Right atrium auricular region (tissue), 2 donors: ENCODE measurements at places on chromosomes 2 and 18. TPM values are rescaled to one million over a fixed set of nuclear protein-coding genes. Genes with fewer than 3 reads are reported as not detected.

Gene PPP1R1C
- 14.5 TPM for total RNA-seq

Gene PECR
- total RNA-seq = 2.0 TPM

Gene GPBAR1
- 10.7 TPM for total RNA-seq

DNA sequence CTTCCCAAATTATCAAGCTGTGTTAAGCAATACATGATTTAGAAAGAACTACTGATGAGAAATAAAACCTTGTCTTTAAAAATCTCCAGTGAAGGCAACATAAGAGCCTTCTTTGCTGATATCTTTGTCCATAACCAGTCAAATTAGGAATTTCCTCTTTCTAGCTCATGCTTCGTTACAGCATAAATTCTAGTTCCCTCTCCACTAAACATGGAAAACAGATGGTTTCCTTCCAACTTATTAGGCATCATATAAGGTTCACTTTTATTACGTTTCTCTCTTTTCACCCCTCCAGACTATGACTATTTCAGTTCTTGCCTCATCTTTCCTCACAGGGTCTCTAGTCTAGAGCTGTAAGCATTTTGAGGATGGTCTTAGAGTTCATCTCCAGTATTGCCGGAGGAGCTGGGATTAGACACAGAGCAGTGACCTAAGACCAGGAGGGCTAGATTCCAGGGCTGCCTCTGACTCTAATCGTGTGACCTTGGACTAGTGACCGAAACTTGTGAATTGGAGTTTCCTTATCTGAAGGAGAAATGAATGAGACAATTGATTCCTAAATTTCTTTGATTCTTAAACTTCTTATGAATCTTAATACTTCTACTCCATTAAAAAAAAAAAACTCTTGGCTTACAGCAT, 195.5 kb upstream of the APCDD1 start:
- H3K27ac ChIP-seq = no peak overlapping the region
- peak; percentile 44 for DNase-seq
- H3K4me1 ChIP-seq = no peaks in the 10 kb centered on the region
- H3K4me3 ChIP-seq = no peak overlapping the region
- H3K36me3 ChIP-seq = no peaks in the 10 kb centered on the region

- DNase-seq = no peak
- no peaks in the 10 kb centered on the region for H3K4me1 ChIP-seq
- H3K4me3 ChIP-seq = no peak overlapping the region
- no peak overlapping the region for H3K27ac ChIP-seq
- no peaks in the 10 kb centered on the region for H3K36me3 ChIP-seq
These were observed 298.4 kb upstream of the ZNF521 start for GRCh38 chr18:25650201-25650941.

DNA sequence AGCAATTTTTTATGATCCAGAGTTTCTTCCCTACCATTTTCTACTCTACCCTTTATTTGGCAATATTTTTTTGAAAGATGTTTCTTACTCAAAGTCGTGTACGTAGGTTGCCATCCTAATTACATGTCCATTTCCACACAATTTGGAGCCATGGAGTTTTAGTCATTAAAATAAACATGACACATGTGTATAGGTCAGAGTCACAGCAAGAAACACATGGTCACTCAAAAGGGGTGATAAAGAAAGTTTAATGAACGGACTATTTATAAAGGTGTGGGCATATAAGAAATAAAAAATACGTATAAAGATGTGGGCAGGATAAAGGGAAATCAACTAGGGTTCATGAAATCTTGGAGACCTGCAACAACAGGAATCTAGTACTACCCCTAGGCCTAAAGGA, 138.9 kb downstream of the SLC4A10 start:
- no peak for DNase-seq
- H3K27ac ChIP-seq = no peak overlapping the region
- no peaks in the 10 kb centered on the region for H3K36me3 ChIP-seq
- no peaks in the 10 kb centered on the region for H3K27me3 ChIP-seq

DNA sequence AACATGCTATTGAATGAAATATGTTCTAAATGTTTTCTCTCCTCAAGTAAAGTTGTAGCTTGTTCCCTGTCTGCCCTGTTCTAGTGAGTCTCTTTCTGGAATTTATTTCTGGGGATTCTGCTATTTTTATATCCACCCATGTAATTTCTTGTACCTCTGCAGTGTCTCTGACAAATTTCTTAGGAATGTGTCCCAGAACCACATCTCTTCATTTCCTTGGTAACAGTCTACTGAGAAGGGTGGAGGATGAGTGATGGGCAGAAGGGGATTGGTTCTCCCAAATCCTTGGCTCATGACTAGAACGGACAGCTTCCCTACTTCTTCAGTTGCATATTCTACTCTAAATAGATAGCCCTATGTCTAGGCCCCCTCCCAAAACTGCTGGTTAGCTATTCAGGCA, 490.6 kb upstream of the LINC00305 start:
- no peaks in the 10 kb centered on the region for H3K4me1 ChIP-seq
- no peak overlapping the region for H3K4me3 ChIP-seq
- DNase-seq = no peak
- no peak overlapping the region for H3K27ac ChIP-seq
- no peaks in the 10 kb centered on the region for H3K36me3 ChIP-seq

DNA sequence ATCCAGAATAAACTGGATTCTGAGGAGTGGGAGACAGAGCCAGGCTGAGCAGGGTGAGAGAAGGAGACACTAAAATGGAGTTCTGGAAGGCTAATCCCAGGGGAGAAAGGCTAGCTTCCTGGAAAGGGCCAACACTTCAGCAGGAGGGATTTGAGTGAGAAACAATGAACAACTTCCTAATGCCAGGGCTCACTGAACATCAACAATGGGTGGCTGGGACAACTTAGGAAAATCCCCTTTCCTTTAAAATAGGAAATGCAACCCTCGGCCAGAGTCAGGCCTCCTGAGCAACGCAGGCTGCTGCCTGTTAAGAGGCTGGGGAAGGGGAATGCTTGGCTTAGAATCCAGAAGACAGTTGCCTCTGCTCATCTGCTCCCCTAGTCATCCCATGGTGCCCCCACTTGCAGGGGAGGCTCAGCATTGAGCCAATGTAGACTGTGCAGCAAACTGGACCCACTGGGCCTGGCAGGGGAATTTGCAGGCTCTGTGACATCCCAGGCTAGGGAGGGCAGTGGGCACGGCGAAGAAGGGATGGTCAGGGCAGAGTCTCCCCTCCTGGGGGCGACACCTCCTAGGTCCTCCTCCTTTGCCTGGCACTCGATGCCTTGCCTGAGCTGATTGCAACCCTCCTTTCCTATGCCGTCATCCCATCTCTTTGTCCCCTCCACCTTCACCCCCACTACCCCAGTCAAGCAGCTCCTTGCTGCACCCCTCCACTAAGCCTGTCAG, 182.5 kb downstream of the TNS1 start:
- H3K4me1 ChIP-seq = no peaks in the 10 kb centered on the region
- DNase-seq = no peak
- H3K4me3 ChIP-seq = no peak overlapping the region
- peak overlapping the region; percentile 23 for H3K27ac ChIP-seq

DNA sequence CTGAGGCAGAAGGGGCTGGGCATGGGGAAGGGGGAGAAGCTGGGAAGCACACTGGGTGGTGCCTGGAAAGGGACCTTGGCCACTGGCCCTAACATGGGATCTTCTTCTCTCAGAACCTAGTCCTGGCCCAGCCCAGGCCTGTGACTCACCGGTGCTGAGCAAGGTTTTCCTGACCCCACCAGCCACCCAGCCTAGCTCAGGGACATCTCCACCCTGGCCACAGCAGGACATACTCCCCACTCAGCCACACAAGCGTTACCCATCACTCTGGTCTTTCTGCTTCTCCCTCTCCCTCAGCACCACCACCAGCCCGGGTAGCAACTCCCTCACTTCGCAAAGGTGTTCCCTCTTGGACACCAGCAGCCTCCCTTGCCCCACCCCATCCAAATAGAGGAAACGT, 22.8 kb downstream of the TNS1 start:
- H3K4me3 ChIP-seq = no peak overlapping the region
- peak; percentile 84 for DNase-seq
- no peaks in the 10 kb centered on the region for H3K4me1 ChIP-seq
- H3K27ac ChIP-seq = peak overlapping the region; percentile 82

GRCh38 chr2:85231468-85231805, 96.4 kb downstream of the TGOLN2 start:
- no peaks in the 10 kb centered on the region for H3K27me3 ChIP-seq
- no peaks in the 10 kb centered on the region for H3K36me3 ChIP-seq
- no peak overlapping the region for H3K4me3 ChIP-seq
- DNase-seq = no peak

- no peak overlapping the region for H3K4me3 ChIP-seq
- no peaks in the 10 kb centered on the region for H3K4me1 ChIP-seq
- H3K36me3 ChIP-seq = no peaks in the 10 kb centered on the region
- no peak overlapping the region for H3K27ac ChIP-seq
- DNase-seq = no peak
These were observed 384.7 kb upstream of the ACVR2A start for GRCh38 chr2:147460155-147460554.

Gene FBXO36
- total RNA-seq = 0.98 TPM

GRCh38 chr2:71952572-71953188, 195.0 kb downstream of the CYP26B1 start:
- H3K27ac ChIP-seq = no peak overlapping the region
- H3K4me1 ChIP-seq = no peaks in the 10 kb centered on the region
- DNase-seq = no peak
- no peaks in the 10 kb centered on the region for H3K27me3 ChIP-seq
- no peaks in the 10 kb centered on the region for H3K36me3 ChIP-seq

- H3K27me3 ChIP-seq = no peaks in the 10 kb centered on the region
- H3K27ac ChIP-seq = no peak overlapping the region
- no peak overlapping the region for H3K4me3 ChIP-seq
- H3K36me3 ChIP-seq = peaks cover 62% of the 10 kb centered on the region
These were observed 11.1 kb downstream of the WDR43 start for GRCh38 chr2:28905533-28905932.

DNA sequence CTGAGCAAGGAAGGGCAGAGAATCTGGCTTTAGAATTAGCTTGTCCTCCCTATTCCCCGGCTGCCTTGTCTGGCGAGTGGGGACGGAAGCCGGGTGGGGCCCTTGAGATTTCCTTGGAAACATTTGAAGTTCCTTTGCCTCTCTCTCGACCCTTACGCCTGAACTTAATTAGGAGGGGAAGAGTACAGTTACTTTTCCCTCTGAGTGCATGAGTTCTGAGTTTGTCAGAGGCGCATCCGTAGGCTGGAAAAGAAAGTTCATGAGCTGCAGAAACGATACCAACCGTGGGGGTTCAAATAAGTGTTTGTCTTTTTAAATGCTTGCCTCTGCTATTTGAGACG, 468 bp downstream of the PIKFYVE start:
- no peak for DNase-seq
- peak overlapping the region; percentile 98 for H3K4me3 ChIP-seq
- peak overlapping the region; percentile 96 for H3K27ac ChIP-seq
- peaks cover 39% of the 10 kb centered on the region for H3K4me1 ChIP-seq

DNA sequence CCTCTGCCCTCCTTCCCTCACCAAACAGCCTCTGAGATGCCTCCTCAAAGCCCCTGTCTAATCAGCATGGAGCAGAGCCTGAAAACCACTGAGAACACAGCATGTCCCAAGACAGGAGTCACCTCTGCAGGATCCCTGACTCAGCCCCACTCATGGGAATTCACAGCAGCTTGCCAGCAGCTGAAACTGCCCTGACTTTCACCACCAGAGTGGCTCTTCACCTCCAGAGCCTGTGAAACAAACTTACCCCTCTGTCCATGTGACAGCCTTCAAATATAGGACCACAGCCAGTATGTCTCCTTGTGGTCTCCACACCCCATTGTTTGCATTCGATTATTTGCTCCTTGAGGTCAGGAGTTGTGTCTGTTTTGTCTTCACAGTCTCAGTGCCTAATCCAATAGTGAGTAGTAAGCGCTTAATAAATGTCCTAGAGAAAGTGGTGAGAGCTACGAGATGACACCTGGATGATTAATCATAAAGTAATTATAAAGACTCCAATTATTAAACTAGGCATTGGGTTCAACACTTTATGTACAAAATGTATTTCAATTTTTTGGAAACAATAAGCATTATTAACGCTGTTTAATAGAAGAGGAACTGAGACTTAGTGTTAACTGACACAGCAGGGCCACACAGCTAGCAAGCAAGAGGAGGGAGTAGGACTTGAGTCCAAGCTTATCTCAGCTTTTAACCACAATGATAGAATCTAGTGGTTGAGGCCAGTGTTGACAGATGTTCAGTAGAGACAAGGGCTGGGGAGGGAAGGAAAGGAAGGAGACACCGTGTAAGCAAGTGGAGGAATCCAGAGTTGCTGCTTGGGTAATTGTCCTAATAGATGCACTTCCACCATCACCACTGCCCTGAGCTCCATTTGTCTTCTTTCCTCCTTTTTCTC, 358.7 kb upstream of the TNP1 start:
- no peak for DNase-seq
- no peaks in the 10 kb centered on the region for H3K27me3 ChIP-seq
- no peak overlapping the region for H3K27ac ChIP-seq
- no peak overlapping the region for H3K4me3 ChIP-seq
- H3K4me1 ChIP-seq = no peaks in the 10 kb centered on the region

- DNase-seq = no peak
- peak overlapping the region; percentile 100 for H3K27ac ChIP-seq
- no peaks in the 10 kb centered on the region for H3K27me3 ChIP-seq
- H3K4me3 ChIP-seq = peak overlapping the region; percentile 85
These were observed 2.1 kb downstream of the PCBP1 start for GRCh38 chr2:70089220-70089982.

Gene MAP3K20
- total RNA-seq = 141 TPM

Gene GTF2A1L
- 5.1 TPM for total RNA-seq
